ENCODE measurements at places on chromosomes 16 and 17.

DNA sequence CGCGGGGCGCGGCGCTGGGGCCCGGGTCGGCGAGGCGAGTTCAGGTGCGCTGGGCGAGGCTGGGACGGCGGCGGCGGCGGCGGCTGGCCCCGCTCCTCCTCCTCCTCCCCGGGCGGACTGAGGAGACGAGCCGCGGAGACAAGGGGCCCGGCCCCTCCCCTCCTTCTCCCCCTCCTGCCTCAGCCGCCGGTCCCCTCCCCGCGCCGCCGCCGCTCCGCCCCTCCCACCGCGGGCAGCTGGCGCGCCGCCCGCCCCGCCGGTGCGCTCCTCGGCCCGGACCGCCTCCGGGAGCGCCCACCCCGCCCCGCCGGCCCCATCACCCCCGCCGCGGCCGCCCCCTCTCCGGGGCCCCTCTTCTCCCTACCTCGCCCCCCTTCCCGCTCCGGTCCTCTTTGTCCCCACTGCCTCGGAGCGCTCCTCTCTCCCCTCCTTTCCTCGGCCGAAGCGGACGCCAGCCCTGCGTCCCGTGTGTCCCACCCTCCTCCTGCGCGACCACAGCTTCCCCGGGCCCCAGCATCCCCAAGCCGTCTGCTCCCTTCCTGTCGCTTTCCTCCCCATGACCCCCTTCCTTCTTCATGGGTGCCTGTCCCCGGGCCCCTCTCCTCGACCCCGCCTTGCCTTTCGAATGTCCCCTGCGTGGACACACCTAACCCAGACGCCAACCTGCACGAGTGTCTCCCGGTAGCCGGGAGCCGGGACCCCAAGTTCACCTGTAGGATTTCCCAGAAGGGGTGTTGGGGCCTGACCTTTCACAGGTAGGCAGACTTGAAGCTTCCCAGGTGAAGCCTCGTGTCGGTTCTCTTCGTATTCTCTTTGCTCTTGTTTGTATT lies at the start of gene TOX3:
Gene TOX3, minus strand, starts transcription at position 140 of the 830 bp plus-strand sequence. CDS start 420 bp downstream, outside the sequence.
- peak; percentile 11 for DNase-seq

GRCh38 chr16:84072014-84072413 lies 29.4 kb upstream of the SLC38A8 start:
- DNase-seq: no peak

GRCh38 chr16:74575807-74576643 lies 30.9 kb downstream of the GLG1 start:
- DNase-seq: no peak

DNA sequence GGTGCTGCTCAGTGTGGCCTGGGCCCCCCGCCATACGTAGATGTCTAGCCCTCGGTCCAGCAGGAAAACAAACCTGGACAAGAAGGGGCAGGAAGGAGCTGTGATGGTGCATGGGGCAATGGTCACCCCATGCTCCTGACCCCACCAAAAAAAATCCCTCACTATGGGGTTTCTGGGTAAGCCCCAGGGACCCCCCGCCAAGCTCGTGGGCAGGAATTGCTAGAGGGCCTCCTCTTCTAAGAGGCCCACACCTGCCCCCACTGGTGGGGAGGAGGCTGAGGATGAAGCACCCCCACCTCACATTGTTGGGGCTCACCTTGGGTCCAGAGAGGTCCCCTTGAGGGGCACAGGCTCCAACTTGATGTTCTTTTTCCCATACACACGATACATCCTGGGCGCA lies 9.7 kb downstream of the FLII start:
- no peak for DNase-seq

GRCh38 chr16:66374176-66374575 lies 7.7 kb downstream of the CDH5 start:
- DNase-seq: no peak

DNA sequence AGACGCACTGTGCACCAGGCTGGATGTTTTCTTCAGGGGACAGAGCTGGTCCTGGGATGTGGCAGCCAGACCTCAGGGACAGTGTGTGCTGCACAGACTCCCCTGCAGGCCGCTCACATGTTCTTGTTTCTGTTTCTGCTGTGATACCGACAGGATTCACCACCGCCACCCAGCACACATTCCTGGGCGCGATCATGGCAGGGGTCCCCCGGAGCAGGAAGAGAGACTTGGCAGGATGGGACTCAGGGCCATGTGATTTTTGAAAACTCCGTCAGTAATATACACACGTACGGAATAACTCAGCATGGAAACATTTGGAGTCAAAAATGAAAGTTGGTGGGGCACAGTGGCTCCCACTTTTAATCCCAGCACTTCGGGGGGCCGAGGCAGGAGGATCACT lies 79.0 kb downstream of the HAPSTR1 start:
- DNase-seq: peak; percentile 32

DNA sequence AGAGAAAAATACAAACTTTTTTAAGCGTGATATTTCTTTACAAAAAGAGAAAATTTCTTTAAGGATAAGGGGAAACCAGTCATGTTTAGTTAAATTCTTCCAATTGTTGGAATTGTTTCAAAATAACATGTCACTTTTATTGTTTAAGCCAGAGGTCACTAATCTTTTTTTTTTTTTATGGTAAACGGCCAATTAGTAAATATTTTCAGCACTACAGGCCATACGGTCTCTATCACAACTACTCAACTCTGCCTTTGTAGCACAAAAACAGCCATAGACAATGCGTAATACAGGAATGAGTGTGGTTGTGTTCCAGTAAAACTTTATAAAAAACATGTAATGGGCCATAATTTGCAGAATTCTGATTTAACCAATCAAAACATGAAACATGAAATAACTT lies 401.4 kb downstream of the GRIN2A start:
- no peak for DNase-seq

GRCh38 chr17:72357764-72358365 lies 237.0 kb downstream of the SOX9 start:
- DNase-seq: no peak

- no peak for DNase-seq
Measured at GRCh38 chr17:68199837-68200688, 47.8 kb upstream of the AMZ2 start.

DNA sequence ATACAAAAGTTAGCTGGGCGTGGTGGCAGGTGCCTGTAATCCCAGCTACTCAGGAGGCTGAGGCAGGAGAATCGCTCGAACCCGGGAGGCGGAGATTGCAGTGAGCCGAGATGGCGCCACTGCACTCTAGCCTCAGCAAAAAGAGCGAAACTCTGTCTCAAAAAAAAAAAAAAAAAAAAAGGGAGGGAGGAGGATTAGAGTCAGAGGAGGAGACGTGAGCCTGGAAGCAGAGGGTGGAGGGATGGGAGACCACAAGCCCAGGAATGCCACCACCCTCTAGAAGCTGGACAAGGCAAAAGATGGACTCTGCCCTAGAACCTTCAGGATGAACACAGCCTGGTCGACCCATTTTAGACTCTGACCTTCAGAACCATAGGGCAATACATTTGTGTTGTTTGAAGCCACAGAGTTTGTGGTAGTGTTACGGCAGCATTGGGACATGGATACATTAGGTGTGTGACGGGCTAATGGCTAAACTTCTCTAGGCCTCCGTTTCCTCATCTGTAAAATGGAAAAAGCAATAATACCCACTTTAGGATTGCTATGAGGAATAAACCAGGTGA lies 2.1 kb upstream of the SMIM22 start:
- DNase-seq: no peak

DNA sequence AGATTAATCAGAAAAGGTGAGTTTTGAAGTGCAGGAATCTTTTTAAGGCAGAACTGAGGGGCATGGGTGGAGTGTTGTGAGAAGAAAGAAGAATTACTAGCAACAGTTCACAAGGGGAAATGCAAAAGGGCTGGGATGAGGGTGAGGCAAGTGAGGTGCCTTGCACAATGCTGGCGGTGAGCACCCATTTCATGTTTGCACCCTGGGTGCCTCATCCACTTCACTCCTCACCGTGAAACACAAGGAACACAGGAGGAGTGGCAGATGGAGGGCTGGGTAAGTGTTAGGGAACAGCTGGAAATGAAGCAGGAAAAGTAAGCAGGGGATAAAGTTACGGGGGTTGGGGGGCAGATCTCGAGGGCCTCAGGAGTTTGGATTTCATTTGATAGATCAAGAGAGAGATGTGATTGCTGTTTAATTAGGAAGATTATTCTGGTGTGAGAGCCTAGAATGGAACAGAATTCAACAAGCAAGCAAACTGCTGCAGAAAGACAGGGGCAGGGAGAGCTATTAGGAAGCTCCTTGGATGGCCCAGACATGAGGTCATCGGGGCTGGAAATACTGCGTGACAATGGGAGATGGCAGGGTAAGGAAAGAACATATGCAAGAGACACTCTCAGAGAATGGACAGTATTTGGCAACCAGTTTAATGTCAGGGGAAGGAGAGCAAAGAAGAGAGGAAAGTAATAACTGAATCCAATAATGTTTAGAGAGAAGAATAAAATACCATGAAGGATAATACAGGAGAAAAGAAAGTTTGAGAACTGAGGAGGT lies 8.3 kb upstream of the HEATR6 start:
- DNase-seq: peak; percentile 75

DNA sequence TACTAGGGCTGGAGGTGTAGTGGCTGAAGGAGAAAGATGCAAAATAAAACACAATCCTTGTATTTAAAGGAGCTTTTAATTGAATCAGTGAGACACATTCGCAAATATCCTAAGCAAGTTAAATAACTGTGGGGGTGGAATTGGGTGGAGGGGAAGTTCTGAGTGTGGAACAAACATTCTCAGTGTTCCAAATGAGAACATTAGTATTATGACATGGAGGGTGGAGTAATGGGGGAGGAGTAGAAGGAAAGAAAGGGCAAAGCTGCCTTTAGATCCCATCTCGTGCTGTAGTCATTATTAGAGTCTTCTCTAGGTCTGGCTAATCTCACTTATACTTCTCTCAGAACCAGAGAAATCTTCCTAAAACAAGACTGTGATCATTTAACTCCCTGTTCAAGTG lies 169.7 kb downstream of the ANKFN1 start:
- DNase-seq: no peak

DNA sequence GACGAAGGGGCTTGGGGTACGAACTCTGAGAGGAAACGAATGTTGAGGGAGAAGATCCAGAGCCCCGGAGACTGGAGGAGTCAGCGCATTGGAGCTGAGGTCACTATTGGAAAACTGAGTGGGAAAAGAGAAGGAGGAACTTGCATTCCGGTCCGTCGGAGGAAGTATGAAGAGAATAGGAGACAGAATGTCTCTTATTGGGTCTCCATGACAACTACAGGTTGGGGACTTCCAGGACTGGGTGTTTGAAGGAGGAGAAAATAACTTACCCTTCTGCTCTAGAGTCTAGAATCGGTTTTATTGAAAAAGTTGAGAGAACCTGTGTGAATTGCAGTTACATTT lies 537 bp downstream of the GOSR1 start:
- peak; percentile 36 for DNase-seq

DNA sequence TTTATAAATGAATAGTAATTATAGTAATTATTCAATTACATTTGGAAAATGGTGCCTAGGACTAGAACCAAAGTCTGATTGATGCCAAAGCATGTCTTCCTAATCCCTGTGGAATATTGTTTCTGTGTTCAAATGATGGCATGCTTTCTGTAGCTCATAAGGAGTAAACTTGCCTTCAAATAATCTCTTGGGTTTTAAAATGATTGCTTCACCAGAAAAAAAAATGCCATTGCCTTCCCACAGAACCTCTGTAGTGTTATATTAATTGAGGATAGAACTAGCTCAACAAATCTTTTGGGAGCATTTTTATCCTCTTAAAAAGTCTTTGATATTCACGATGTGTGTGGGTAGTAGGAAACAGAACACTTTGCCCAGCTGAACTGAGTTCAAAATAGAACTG lies 7.7 kb upstream of the TMEM100 start:
- DNase-seq: no peak

DNA sequence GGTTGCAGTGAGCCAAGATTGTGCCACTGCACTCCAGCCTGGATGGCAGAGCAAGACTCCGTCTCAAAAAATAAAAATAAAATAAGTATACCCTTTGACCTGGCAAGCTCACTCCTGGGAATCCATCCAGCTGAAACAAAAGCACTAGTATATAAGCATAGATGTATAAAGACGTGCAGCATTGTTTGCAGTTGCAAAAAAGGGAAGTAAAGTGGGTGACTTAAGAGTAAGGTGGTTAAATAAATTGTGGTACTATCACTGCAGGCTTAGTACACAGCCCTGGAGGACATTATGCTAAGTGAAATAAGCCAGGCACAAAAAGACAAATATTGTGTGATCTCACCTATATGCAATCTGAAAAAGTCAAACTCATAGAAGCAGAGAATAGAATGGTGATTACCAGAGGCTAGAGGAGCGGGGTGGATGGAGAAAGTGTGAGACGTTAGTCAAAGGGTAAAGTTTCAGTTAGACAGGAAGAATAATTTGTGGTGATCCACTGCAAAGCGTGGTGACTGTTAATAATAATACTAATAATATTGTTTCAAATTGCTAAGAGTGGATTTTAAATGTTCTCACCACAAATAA lies 113.0 kb downstream of the MYO1D start:
- DNase-seq: no peak

GRCh38 chr16:19102187-19102872 lies 11.4 kb upstream of the ITPRIPL2 start:
- DNase-seq: no peak

- DNase-seq: no peak
Measured at GRCh38 chr17:83149029-83149725, 69.8 kb downstream of the METRNL start.

DNA sequence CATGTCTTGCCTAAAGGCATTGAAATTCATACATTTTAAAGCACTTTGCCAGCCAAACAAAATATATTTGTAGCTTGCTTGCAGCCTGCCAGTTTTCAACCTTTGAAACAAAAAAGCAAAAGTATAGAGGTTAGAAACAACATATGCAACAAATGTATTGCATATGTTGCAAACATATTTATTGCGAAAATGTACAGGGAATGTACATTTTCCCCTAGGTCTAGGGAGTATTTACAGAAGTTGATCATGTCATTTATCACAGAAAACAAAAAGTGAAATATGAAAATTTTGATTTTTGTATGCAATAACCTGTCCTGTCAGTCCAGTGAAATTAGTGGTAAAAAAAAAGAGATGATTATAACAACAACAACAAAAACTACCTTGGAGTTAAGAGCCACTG lies 171.5 kb downstream of the SPECC1 start:
- no peak for DNase-seq

DNA sequence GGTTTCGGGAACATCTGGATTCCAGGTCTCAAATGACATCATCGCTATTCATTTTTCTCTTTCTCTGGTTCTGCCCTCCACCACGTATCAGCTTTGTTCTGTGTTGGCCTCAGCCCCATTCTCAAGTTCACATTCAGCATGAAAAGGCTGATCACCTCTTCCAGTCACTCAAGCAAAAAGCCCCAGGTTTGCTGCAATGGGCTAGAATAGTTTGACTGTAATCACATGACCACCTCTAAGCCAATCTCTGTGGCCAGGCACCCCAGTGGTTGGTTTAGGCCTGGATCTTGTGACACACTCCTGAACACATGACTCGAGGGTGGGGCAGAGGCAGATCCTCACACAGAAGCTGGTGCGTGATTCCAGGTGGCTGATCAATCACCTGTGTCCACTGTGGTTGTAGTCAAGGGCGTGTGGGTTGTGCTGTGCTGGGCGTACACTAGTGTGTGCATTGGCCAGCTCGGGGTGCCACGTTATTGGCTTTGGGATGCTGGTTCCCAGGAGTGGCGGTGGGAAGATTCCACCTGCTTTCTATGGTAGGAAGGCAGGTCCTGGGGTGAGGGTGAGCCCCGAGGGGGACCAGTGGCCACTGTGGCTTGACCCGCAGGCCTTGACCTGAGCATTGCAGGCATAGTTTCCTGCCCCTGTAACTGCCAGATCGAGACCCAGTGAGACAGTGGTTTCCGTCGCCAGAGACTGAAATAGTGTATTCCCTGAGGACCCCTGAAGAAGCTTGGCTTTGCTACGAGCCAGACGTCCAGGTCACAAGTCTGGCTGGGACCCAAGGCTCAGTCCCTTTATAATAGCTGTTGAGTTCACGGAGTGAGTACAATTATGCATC lies 12.0 kb downstream of the EEF2K start:
- DNase-seq: no peak

All from GM03348 (cell line).